Body of pancreas (tissue), 4 donors: ENCODE measurements at places on chromosomes 1 and 21. TPM values are rescaled to one million over a fixed set of nuclear protein-coding genes. Genes with fewer than 3 reads are reported as not detected.

MRPS6 gene
- 2.3 TPM for total RNA-seq

OR10R2 gene
- total RNA-seq: not detected

PRR9 gene
- not detected for total RNA-seq

FAM131C gene
- not detected for total RNA-seq

AZIN2 gene
- 1.0 TPM for total RNA-seq

LYPD8 gene
- not detected for total RNA-seq

FCRL5 gene
- 0.52 TPM for total RNA-seq
